Fibroblast of skin of left quadriceps (primary cell): ENCODE measurements at places on chromosomes 5 and 9.
A peak's percentile ranks its signal among the peaks of the same experiment; 100 is the strongest.

DNA sequence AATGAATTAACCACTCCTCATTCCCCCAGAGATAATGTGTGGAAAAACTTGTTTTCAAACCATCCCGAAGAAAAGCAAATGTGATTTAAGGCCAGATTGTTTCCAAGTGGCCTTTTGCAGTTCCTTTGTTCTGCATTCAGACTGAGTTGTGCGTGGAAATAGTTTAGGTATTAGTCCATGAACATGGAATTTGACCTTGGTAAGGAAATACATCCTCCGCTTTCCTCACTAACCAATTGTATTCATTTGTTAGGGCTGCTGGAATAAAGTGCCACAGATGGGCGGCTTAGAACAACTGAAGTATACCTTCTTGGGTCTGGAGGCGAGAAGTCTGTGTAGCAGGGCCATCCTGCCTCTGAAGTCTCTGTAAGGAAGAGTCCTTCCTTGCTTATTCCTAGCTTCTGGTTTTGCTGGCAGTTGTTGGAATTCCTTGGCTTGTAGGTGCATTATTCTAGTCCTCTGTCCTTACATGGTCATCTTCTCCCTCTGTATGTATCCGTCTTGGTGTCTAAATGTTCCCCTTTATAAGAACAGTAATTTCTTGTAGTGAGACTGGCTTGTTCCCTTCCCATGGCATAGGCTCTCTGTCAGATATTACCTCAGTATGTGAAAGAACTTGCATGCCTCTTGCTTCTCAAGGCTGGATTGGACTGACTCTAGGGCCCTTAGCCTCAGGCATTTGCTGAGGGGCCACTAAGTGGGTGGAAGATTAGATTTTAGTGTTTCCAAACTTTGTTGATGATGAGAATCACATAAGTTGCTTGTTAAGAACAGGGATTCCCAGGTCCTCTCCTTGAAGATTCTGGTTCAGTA lies 53.9 kb downstream of the RAI14 start:
- DNase-seq: peak; percentile 79

DNA sequence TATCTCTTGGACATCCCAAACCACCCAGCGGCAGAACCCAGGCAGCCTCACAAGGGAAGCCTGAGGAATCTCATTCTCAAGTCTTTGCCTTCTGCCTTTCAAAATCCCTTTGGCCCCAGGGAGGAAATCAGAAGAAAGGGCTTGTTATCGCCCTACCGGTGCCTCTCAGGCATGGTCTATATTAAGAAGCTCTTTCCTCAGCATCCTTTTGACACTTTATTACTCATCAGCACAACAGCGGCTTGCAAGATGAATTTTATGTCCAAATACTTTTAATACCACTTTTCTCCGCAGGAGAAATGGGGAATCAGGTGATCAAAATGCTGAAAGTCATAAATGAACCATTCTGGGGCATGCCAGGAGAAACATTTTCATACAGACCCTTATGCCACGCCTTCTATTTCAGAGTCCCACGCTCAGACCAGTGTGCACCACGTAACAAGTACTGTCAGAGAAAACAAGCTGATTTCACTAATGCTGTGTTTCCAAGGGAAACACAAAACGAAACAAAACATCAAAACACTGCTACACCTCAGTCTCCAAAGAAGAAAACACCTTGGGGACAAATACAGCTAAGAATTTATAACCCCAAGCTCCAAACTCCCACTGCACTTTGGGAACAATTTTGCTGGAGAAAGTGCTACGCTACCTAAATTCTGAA lies 30.0 kb downstream of the RAPGEF1 start:
- no peak for DNase-seq

GRCh38 chr5:9126490-9126889 lies 419.4 kb downstream of the SEMA5A start:
- no peak for DNase-seq

GRCh38 chr9:113184539-113184938 lies 33.7 kb downstream of the SLC31A2 start:
- DNase-seq: no peak

GRCh38 chr9:113245894-113246293 lies 24.6 kb downstream of the SLC31A1 start:
- DNase-seq: no peak

DNA sequence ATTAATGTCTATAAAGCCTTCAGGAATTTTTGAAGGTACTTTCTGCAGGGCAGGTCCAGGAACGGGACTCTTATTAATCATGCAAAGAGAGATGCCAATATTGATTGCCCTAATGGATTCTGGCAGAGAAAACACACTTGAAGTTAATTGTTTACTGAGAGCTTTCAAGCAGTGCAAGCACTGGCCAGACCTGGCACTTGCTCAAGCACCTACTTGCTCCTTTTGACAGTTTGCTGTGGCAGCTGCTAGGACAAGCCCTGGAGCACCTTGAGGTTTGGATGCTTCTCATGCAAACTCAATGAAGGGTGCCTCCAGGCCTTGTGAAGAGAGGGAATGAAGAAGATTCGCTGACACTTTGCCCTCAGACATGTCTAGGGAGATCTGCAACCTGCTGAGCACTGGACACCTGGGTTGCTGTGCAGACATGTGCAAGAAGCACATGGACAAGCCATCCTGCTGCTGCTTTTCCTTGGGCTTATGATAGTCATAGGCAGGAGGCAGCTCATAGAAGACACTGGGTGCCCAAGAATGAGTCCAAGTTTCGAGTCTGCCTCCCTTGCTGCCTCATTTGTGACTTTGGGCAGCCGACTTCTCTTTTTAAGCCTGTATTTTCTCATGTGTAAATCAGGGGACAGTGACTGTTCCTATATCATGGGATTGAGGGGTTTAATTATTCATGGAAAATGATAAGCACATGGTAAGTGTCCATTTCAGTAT lies 88.8 kb upstream of the EQTN start:
- no peak for DNase-seq

DNA sequence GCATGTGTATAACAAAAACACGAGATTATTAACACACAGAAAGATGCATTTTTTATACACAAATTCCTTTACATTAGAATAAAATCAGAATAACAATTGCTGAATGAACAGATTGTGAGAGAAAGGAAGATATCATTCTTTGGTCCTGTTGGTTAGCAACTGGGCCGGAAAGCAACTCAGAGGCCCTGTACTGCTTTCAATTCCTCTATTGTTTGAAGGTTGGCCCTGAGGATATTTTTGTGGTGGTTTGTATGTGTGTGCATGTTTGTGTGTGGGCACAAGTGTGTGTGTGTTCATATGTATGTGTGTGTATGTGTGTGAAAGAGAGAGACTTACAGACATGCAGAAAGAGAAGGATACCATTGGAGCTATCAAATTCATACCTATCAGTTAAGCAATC lies 356.8 kb upstream of the DMAC1 start:
- no peak for DNase-seq

DNA sequence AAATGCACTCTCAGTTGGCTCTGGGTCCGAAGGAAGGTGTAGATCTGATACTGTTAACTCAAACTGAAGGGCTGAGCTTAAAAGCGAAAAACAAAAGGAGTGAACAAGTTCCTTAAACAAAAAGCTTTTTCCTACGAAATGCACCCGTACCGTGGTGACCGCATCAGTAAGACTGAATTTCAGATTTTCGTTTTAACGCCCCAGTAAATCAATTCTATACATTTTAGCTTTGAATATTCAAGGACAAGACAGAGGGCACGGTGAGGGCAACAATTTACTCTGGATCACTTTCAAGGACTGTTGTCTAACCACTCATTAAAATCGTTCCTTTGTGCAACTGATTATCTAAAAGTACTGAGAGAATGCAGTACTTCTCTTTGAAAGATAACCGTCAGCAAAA lies 1.9 kb downstream of the HOMER1 start:
- no peak for DNase-seq

- peak; percentile 6 for DNase-seq
Observed at GRCh38 chr5:100430268-100431195, 104.6 kb upstream of the FAM174A start.

GRCh38 chr5:108046955-108047670 lies 334.8 kb downstream of the FBXL17 start:
- no peak for DNase-seq

DNA sequence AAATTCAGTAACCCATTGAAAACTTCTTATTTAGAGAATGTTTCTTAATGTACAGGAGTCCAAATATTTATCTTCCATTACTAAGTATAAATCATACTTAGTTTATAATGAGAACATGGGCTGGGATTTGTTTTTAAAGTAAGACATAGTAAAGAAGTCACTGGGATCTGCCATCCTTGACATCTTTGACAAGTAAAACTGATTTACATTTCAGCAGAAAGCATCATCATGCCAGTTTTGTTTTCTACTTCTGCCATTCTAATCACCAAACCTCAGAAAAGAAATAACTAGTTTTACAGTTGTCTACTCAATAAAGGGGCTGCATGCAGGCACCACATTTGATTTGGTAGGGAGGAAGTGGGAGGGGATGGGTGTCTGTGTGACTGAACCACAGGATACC lies 221.7 kb upstream of the PPP1R2B start:
- no peak for DNase-seq
